Stimulated activated naive CD8-positive, alpha-beta T cell treated with anti-CD3 and anti-CD28 coated beads, Interleukin-15, Interleukin-2, amounts not matched to agents 100 U/mL and 50 U/mL, for 24 hours (primary cell): ENCODE measurements at places on chromosomes 6 and 20.

GRCh38 chr20:51739722-51740249 is 28.4 kb downstream of the ATP9A start:
- no peak for DNase-seq

GRCh38 chr6:128282961-128283360 is 237.4 kb downstream of the PTPRK start:
- DNase-seq, result no peak

DNA sequence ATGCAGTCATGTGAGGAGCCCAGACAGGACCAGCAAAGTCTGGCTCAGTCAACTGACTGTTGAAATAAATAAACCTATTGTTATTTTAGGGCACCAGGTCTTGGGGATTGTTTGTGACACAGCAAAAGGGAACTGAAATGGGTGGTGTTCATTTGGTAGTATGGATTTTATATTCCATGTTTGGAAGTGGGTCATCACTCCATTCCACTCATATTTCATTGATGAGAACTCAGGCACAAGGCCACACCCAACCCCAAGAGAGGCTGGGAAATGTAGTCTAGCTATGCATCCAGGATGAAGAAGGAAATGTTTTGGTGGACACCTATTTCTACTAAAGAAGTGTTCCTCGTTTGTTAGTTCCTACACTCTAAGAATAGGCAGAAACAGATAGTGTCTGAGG is 64.9 kb upstream of the BTBD3 start:
- DNase-seq, result no peak

DNA sequence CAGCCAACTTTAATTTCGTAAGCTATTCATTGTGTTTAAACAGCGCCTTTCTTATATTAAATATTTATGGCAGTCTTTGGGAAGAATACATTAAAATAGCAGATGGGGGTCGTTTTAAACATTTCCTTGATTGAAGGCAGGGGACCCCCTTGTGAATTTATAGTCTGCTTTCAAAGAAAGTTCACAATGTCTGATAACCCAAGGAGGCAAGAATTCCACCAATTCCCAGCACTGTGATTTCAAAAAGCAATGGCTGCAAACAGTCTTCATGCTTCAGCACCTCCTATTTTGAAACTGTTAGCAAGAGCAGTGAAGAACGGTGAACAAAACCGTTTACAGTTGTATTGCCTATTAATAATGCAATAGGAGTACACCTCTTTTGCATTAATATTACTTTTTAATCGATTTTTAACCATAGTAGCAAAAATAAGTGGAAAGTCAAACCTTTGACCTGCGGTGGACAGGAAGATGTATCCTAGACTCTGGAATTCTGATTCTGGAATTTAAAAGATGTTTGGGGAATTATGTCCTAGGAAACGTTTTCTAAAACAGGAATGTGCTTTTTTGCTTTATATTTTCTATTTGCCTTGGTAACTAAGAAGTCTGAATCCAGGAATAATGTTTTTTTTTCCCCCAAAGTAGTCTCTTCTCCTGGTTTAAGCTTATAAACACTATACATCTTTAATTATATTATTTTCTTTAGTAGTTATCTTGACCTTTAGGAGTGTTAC is 393.0 kb downstream of the CDKAL1 start:
- DNase-seq, result no peak

GRCh38 chr6:109015176-109015575 is 79.5 kb downstream of the SESN1 start:
- DNase-seq, result no peak

GRCh38 chr20:13554706-13555105 is 84.0 kb downstream of the TASP1 start:
- no peak for DNase-seq

DNA sequence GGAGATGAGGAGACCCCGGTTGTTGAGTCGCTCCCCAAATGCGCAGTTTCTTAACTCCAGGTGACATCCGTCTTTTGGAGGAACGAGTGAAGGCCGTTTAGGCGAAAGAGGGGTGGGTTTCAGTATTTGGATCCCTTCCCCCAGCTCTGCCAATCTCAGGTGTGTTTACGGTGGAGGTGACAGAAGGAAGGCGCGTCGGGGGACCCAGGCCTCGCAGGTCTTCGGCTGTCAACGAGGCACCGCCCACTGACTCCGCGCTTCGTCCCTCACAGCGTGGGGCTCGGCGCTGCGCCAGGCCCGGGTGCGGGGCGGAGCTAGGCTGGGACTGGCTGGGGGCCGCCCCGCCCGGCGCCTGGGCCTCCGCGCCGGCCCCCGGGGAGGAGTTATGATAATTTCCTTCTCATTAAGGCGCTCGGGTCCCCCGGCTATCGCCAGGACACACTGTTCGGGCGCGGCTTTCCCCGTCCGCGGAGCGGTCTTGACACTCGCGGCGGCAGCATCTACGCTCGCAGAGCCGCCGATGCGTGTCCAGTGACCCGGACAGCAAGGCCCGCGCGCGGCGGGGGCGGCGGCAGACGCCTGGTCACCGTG is at the start of gene TFAP2C:
TFAP2C (plus strand) TSS at position 434 of the 591 bp plus-strand sequence. CDS start 239 bp downstream, outside the sequence.
- peak; percentile 42 for DNase-seq

- no peak for DNase-seq
Measured at GRCh38 chr6:40922281-40922680, 116.7 kb downstream of the UNC5CL start.

DNA sequence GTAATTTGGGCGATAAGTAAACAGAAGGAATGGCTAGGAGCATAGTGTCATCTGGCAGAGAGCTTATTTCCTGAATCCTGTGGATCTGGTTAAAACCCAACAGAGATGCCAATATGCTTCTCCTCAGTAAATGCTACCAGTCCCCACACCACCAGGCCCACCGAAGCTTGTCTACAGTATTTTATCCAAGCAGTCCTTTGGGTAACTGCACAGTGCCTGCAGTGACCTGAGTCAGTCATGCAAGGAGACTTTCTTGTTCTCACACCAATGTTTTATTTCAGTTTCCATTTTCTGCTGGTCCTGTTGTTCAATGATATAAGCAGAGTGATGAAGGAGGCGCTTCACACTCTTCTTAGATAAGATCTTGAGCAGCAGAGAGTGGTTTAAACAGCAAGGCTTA is 326.3 kb downstream of the RIMS1 start:
- DNase-seq, result no peak

DNA sequence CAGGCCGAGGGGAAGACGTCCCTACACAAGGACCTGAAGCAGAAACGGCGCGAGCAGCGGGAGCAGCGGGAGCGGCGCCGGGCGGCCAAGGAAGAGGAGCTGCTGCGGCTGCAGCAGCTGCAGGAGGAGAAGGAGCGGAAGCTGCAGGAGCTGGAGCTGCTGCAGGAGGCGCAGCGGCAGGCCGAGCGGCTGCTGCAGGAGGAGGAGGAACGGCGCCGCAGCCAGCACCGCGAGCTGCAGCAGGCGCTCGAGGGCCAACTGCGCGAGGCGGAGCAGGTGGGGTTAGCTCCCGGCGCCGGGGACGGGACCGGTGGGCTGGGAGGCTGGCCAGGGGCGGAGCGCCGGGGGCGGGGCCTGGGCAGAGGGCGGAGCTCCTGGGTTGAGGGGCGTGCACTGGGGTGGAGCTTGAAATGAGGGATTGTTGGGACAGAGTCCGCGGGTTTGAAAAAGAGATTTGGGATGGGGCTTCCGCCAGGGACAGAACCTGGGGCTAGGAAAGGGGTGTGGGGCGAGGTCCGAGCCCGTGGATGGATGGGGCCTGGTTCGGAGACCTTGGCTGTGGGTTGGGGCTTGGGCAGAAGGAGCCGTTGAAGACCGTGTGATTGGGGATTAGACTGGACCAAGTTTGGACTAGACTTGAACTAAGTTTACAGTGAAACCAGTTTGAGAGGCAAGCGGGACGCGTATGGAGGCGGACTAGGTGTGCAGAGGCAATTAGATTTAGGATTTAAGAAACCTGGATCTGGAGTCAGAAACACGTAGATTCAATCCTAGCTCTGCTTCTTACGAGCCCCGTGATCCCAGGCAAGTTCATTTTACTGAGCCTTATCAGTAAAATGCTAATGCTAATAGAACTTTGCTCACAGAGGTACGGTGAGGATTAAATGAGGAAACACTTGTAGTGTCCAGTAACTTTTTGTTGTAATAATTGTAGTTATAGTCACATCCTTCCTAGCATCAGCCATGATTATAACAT is 20.9 kb downstream of the DEF6 start:
- no peak for DNase-seq

DNA sequence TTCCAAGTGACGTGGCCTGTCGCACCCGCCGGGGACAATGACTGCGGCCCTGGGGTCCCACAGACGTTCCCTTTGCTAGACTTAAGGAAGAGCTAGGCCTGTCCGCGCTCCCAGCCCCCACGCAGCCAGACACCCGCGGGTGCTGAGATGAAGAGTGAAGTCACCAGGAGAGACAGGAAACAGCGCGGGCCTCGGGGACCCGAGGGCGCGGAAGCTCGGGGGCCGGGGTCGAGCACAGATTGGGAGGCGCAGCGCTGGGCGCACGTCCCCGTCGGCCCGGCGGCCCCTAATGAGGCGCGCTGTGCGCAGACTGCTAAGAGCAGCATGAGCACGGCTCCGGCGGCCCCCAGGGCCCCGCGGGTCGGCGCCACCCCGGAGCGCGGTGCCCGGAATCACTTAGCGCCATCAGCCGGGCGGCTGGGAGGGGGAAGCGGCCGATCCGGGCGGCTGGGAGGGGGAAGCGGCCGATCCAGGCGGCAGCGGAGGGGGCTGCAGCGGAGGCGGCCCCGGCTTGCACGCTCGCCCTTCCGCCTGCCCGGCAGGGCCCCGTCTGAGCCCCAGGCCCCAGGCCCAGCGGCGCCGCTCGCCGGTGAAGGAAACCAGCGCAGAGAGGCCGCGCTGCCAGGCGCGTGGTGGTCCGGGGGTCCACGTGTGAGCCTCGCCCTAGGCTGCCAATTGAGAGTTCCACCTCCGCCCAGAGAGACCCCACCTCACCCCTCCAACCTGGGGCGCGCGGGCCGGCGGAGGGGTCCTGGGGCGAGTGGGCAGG is 8.3 kb upstream of the AVP start:
- DNase-seq, result peak; percentile 57

DNA sequence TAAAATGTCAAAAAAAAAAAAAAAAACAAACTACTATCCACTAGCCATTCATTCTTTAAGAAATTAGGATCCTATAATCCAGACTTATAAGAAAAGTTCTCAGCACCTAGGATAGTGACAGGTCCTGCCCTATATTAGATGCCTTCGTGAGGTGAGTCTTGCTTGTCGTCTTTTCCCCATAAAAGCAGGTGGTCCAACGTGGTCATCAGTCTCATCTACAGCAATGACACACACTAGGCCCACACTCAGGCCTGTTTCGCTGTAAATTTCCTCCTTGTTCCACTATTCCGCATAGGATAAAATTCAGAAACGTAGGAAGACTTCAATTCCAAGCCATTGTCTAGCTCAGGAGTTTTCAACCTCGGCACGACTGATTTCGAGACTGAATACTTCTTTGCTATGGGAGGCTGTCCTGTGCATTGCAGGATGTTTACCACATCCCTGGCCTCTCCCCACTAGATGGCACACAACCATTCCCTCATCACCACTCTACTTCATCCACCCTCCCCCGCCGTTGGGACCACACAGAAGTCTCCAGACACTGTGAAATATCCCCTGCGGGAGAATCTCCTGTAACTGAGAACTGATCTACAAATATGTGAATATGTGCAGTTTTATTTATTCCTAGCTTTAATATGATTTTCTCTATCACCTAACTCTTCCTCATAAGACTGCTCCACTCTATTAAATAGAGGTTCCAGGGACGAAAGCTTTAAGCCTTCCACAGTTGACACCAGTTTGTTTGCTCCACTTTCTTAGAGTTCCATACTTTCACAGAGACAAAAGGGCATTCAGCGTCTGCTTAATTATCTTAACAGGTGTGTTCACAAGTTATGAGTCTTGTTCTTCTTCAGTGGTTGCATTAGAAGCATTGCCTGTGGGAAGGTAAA is 346.3 kb downstream of the BMP2 start:
- no peak for DNase-seq

- DNase-seq, result no peak
Measured at GRCh38 chr6:24127316-24127715, 1.3 kb downstream of the NRSN1 start.

DNA sequence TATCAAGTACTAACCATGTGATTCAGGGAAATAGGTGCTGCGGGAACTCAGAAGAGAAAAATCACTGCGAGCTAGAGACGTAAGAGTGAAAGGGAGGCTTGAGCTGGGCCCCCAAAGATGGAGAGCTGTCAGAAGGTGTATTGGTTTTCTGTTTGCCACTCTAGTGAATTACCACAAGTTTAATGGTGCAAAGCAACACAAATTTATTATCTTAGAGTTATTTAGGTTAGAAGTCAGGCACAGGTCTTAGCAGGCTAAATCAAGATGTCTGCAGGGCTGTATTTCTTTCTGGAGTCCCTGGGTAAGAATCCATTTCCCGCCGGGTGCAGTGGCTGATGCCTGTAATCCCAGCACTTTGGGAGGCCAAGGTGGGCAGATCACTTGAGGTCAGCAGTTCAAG is 2.5 kb downstream of the ZSWIM3 start:
- DNase-seq, result no peak

- no peak for DNase-seq
Measured at GRCh38 chr20:3514012-3514642, 43.3 kb downstream of the ATRN start.

- DNase-seq, result no peak
Measured at GRCh38 chr6:83517500-83517899, 5.2 kb downstream of the PRSS35 start.

- DNase-seq, result no peak
Measured at GRCh38 chr6:143215771-143216170, 155.1 kb downstream of the AIG1 start.

DNA sequence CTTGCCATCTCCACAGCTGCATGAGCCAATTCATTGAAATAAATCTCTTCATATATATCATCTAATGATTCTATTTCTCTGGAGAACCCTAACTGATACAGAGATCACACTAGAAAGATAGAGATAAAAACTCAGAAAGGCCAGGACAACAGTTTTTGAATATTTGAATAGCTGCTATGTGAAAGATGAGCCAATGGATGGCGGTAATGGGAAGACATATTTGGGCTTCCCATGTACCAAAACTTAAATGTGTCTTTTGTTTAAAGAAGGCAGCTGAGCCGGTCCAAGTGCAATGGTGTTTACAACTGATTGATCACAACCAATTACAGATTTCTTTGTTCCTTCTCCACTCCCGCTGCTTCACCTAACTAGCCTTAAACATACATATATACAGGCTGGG is 35.1 kb downstream of the SGK1 start:
- DNase-seq, result no peak
